ENCODE measurements at places on chromosomes 6 and 20. TPM values are rescaled to one million over a fixed set of nuclear protein-coding genes. Genes with fewer than 3 reads are reported as not detected.

DNA sequence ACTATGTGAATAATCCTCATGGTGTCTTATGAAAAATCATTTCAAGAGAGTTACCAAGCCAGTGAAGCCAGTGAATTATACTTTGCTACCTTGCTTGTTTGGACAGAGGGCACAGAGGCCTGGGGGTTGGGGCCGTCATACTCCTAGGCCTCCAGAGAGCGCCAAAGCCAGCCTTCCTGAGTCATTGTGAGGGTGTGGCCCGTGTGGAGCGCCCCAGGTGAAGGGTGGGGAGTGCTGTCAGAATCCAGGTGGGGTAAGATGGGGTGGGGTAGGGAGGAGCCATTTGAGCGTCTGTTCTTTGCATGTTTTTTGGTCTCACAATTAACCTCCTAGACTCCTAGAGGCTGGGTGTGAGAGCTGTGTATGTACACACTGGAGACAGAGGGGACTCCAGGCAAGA lies 71.1 kb downstream of the PERP start:
- no peak for DNase-seq

DNA sequence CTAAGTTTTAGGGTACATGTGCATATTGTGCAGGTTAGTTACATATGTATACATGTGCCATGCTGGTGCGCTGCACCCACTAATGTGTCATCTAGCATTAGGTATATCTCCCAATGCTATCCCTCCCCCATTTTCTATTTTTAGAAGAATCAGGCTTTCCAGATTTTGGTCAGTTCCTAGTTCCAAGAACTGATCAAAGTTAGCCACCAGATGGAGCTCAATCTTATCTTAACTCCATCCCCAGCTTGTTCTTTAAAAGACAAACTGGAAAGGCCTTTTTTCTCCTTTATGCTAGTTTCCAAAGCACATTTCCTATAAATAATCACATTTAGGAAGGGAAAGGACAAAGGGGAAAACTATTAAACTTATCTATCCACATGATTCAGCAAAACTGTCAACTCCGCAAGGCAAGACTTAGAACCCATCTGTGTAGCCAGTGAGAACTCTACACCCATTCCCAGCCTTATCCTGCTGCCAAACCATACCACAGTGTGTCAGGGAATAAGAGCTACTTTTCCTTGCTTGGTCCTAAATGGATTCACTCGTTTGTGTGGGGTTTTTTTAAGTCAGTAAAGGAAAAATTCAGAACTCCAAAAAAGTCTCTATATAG lies 22.8 kb upstream of the KHDC1 start:
- DNase-seq: peak; percentile 58

- no peak for DNase-seq
Observed at GRCh38 chr6:38774929-38775707, 60.0 kb downstream of the DNAH8 start.

DNA sequence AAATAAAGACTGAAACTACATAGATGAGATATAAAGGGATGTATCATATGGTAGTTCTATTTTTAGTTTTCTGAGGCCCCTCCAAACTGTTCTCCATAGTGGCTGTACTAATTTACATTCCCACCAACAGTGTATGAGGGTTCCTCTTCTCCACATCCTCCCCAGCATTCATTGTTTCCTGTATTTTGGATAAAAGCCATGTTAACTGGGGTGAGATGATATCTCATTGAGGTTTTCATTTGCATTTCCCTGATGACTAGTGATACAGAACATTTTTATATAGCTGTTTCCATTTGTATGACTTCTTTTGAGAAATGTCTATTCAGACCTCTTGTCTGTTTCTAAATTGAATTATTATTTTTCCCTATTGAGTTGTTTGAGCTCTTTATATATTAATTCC lies 229.3 kb downstream of the RFPL4B start:
- DNase-seq: peak; percentile 28

TOX2 gene
- 2.2 TPM for total RNA-seq

KIF13A gene
- total RNA-seq: 32.5 TPM

OVOL2 gene
- total RNA-seq: not detected

DNA sequence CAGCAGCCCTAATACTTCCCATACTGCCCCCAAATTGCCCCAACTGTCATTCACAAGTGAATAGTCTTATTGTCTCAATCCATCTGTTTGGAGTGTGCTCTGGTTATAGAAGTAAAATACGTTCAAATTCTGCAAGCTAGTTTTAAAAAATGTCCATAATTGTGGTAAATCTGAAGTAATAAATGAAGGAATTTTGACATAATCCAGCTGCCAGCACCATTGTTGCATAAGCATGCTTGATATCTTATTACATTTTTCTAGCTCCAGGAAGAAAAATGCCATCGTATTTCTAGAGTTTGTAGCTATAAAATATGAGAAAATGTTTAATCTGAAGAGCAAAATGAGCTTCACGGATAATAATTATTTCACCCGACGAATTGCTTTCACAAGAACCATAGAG lies 664.7 kb downstream of the RFPL4B start:
- peak; percentile 71 for DNase-seq

OLIG3 gene
- not detected for total RNA-seq

- no peak for DNase-seq
Observed at GRCh38 chr6:53825532-53826321, 30.9 kb downstream of the LRRC1 start.

GRCh38 chr6:21404577-21404976 lies 189.0 kb upstream of the SOX4 start:
- DNase-seq: no peak

GRCh38 chr6:123587838-123588545 lies 48.8 kb downstream of the TRDN start:
- DNase-seq: no peak

- no peak for DNase-seq
Observed at GRCh38 chr20:31833130-31833930, 12.1 kb downstream of the FOXS1 start.

- no peak for DNase-seq
Observed at GRCh38 chr6:16437095-16437494, 198.7 kb downstream of the GMPR start.

MTFR2 gene
- total RNA-seq: 7.6 TPM

DNA sequence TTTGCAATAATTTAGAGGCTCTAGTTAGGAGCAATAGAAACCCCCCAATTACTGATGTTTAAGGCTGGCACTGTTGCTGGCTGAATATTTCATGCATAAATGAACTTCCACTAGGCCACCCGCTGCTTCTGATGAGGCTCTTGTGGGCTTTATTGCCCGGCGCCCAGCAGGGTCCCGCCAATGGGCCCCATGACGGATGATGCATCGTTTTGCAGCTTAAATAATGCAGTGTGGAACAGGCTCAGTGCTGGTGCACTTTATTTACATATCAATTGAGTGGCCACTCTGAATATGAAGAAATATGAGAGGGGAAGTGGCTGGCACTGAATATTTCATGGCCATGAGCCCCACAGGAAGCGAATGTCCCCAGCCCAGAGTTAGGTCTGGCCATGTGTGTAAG lies 155.3 kb upstream of the MAFB start:
- no peak for DNase-seq

HRH3 gene
- total RNA-seq: not detected

CD40 gene
- 2.6 TPM for total RNA-seq

All from LHCN-M2 (cell line).